ENCODE measurements at places on chromosomes 6 and 20. TPM values are rescaled to one million over a fixed set of nuclear protein-coding genes. Genes with fewer than 3 reads are reported as not detected.

RCAN2 gene
- 1.9 TPM for polyA plus RNA-seq

HDGFL1 gene
- polyA plus RNA-seq = not detected

UBD gene
- polyA plus RNA-seq = 0.67 TPM

VNN1 gene
- 0.28 TPM for polyA plus RNA-seq

SOX18 gene
- 33.4 TPM for polyA plus RNA-seq

CST4 gene
- polyA plus RNA-seq = not detected

GLP1R gene
- 0.04 TPM for polyA plus RNA-seq

SLCO4A1 gene
- polyA plus RNA-seq = 45.9 TPM

FIG4 gene
- polyA plus RNA-seq = 4.5 TPM

CRISP3 gene
- polyA plus RNA-seq = 3.1 TPM

WFDC5 gene
- polyA plus RNA-seq = not detected

ELOVL5 gene
- 104 TPM for polyA plus RNA-seq

ARFGEF3 gene
- 1.2 TPM for polyA plus RNA-seq

SAPCD1 gene
- 1.4 TPM for polyA plus RNA-seq

C20orf141 gene
- 1.4 TPM for polyA plus RNA-seq

ADGB gene
- not detected for polyA plus RNA-seq

RAMACL gene
- polyA plus RNA-seq = 0.08 TPM
